Nasal cavity respiratory epithelium epithelial cell of viscerocranial mucosa (primary cell): ENCODE measurements at places on chromosomes 4 and X. TPM values are rescaled to one million over a fixed set of nuclear protein-coding genes. Genes with fewer than 3 reads are reported as not detected.

The LRAT gene
- 3.1 and 18.8 TPM in 2 replicates for total RNA-seq

The MAGEB2 gene
- total RNA-seq: not detected in 2 replicates

The CD99L2 gene
- total RNA-seq: 6.2 and 15.2 TPM in 2 replicates

The NDST3 gene
- not detected in 2 replicates for total RNA-seq

The PAGE3 gene
- not detected in 2 replicates for total RNA-seq

The HDX gene
- total RNA-seq: 1.4 and 6.3 TPM in 2 replicates

The GJB1 gene
- not detected in 2 replicates for total RNA-seq

The TRIM60 gene
- not detected in 2 replicates for total RNA-seq

The ADH1C gene
- total RNA-seq: 0.21 TPM in 1 of 2 replicates, not detected in the other

The DHX15 gene
- total RNA-seq: 138 and 210 TPM in 2 replicates

The GPC4 gene
- 0.34 and 6.0 TPM in 2 replicates for total RNA-seq

The SSX2 gene
- total RNA-seq: not detected in 2 replicates

The SMR3B gene
- not detected in 2 replicates for total RNA-seq

The SPP1 gene
- not detected in 2 replicates for total RNA-seq

The GABRE gene
- 21.9 and 54.4 TPM in 2 replicates for total RNA-seq

The SLC4A4 gene
- total RNA-seq: under 0.01 and 0.21 TPM in 2 replicates

The MSX1 gene
- total RNA-seq: under 0.01 and 3.8 TPM in 2 replicates

The OGT gene
- 113 and 118 TPM in 2 replicates for total RNA-seq

The TLR6 gene
- total RNA-seq: 0.34 and 0.50 TPM in 2 replicates

The SYTL5 gene
- total RNA-seq: 0.34 and 4.6 TPM in 2 replicates

The IL3RA gene
- not detected in 2 replicates for total RNA-seq

The PLRG1 gene
- 87.8 and 154 TPM in 2 replicates for total RNA-seq

The NR3C2 gene
- total RNA-seq: 0.34 and 1.4 TPM in 2 replicates

The SASH3 gene
- total RNA-seq: not detected in 2 replicates

The RENBP gene
- total RNA-seq: 1.0 and 3.6 TPM in 2 replicates

The GAK gene
- 67.0 and 91.8 TPM in 2 replicates for total RNA-seq

The PLK4 gene
- 1.2 and 1.4 TPM in 2 replicates for total RNA-seq

The RAP1GDS1 gene
- 80.3 and 81.4 TPM in 2 replicates for total RNA-seq

The AMBN gene
- total RNA-seq: not detected in 2 replicates

The DGAT2L6 gene
- total RNA-seq: not detected in 2 replicates

The VEGFC gene
- 6.7 and 9.9 TPM in 2 replicates for total RNA-seq

The STARD8 gene
- total RNA-seq: under 0.01 and 0.07 TPM in 2 replicates

The SPACA5 gene
- total RNA-seq: not detected in 2 replicates

The ABLIM2 gene
- total RNA-seq: 1.9 and 3.4 TPM in 2 replicates

The RBM47 gene
- total RNA-seq: 42.7 and 113 TPM in 2 replicates

The LDB2 gene
- not detected in 2 replicates for total RNA-seq

The CACNA1F gene
- under 0.01 and 0.07 TPM in 2 replicates for total RNA-seq

The ADH1A gene
- not detected in 2 replicates for total RNA-seq

The BEX5 gene
- total RNA-seq: 0.14 and 1.7 TPM in 2 replicates
